Glutamatergic neuron (in vitro differentiated cells): ENCODE measurements at places on chromosomes 6 and 20. TPM values are rescaled to one million over a fixed set of nuclear protein-coding genes. Genes with fewer than 3 reads are reported as not detected.

GRCh38 chr20:46145713-46146112 lies 27.6 kb downstream of the CD40 start:
- no peaks in the 10 kb centered on the region for H3K36me3 ChIP-seq
- peak; percentile 43 for DNase-seq
- H3K27ac ChIP-seq = peak overlapping the region; percentile 39
- H3K27me3 ChIP-seq = peaks cover 7% of the 10 kb centered on the region

PNPLA1 gene
- not detected for total RNA-seq

GRCh38 chr6:27214126-27214601 lies 33.3 kb upstream of the PRSS16 start:
- H3K27me3 ChIP-seq = peaks cover 17% of the 10 kb centered on the region
- no peaks in the 10 kb centered on the region for H3K36me3 ChIP-seq
- no peaks in the 10 kb centered on the region for H3K4me1 ChIP-seq
- DNase-seq = peak; percentile 30
- H3K4me3 ChIP-seq = peak overlapping the region; percentile 90
- no peak overlapping the region for H3K27ac ChIP-seq

- DNase-seq = no peak
- no peaks in the 10 kb centered on the region for H3K4me1 ChIP-seq
- no peak overlapping the region for H3K4me3 ChIP-seq
- H3K36me3 ChIP-seq = no peaks in the 10 kb centered on the region
Measured at GRCh38 chr6:134288538-134289203, 29.2 kb downstream of the SGK1 start.

ULBP2 gene
- total RNA-seq = 5.4 TPM

DNA sequence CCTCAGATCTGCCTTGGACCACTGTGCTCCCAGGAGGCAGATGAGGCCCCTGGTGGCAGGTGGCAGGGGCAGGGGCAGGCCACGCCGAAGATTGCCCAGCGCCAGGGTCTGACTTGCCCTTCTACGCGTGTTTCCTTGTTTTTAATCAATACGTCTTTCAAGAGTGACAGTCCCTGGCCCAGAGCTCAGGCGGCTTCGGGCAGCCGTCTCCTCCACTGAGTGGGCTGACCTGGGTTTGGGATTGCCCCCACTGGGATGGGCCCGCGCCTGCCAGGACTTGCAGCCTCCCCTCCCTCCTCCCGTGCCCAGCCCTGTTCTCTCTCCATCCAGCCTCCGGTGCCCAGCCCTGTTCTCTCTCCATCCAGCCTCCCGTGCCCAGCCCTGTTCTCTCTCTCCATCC lies 21.2 kb downstream of the FRMD1 start:
- peaks cover 1% of the 10 kb centered on the region for H3K27me3 ChIP-seq
- no peak for DNase-seq
- no peaks in the 10 kb centered on the region for H3K36me3 ChIP-seq
- H3K4me3 ChIP-seq = no peak overlapping the region
- H3K4me1 ChIP-seq = no peaks in the 10 kb centered on the region

DNA sequence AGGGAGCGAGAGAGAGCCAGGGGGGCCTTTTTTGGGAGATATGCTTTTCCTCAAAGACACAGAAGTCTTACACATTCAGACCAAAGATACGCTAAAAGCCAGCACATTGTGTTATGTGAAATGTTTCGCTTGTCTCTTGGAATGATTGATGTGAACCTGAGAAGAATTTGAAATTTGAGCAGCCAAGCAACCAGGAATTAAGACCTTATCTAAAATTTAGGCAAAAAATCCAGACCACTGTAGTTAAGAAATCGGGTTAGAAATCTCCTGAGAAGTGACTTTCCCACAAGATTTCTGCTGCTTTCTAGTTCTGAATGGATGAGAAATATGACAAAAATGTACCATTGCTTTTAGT lies 223.2 kb upstream of the GMDS start:
- H3K4me1 ChIP-seq = no peaks in the 10 kb centered on the region
- no peak overlapping the region for H3K27ac ChIP-seq
- H3K4me3 ChIP-seq = no peak overlapping the region
- no peak for DNase-seq
- H3K27me3 ChIP-seq = peaks cover 3% of the 10 kb centered on the region

DUSP15 gene
- 19.3 TPM for total RNA-seq

ADGB gene
- total RNA-seq = not detected

- no peak overlapping the region for H3K27ac ChIP-seq
- H3K4me1 ChIP-seq = no peaks in the 10 kb centered on the region
- H3K27me3 ChIP-seq = no peaks in the 10 kb centered on the region
- DNase-seq = no peak
Measured at GRCh38 chr6:31002471-31002870, 7.8 kb upstream of the MUC22 start.

DNA sequence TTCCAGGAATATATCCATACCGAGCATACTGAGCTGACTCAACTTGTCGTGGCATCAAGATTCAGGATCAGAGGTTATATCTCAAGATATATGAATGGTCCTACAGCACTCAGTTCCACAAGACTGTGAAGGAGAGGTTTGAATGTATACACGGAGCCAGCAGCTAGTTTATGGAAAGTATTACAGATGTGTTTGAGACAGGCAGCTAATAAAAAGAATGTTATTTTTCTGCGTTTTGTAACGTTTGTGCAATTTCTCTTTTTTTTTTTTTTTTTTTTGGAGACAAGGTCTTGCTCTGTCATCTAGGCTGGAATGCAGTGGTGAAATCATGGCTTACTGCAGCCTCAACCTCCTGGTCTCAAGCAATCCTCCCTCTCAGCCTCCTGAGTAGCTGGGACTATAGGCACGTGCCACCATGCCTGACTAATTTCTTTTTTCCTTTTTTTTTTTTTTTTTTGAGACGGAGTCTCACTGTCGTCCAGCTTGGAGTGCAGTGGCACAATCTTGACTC lies 3.4 kb upstream of the FAM110A start:
- DNase-seq = no peak
- H3K4me1 ChIP-seq = peaks cover 26% of the 10 kb centered on the region
- H3K27ac ChIP-seq = no peak overlapping the region
- H3K27me3 ChIP-seq = peaks cover 11% of the 10 kb centered on the region

DNA sequence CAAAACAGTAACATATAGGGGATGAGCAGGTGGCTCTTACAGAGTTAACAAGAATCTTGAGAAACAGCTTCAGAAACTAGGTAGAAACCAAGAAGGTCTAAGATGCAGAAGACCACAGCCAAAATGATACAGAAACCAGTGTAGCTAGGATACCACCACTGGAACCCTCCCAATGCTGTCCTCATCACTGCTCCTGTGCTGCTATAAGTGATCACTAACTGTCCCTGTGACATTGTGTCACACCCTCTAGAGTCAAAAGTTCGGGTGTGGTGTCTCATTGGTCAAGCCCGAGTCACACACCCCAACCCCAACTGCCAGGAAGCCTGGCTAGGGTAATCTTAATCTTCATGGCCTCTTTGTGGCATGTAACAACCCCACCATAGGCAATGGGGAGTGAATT lies 153.1 kb downstream of the RCAN2 start:
- no peak overlapping the region for H3K4me3 ChIP-seq
- peaks cover 6% of the 10 kb centered on the region for H3K36me3 ChIP-seq
- no peaks in the 10 kb centered on the region for H3K4me1 ChIP-seq
- DNase-seq = no peak
- H3K27ac ChIP-seq = no peak overlapping the region
- peaks cover 1% of the 10 kb centered on the region for H3K27me3 ChIP-seq

DNA sequence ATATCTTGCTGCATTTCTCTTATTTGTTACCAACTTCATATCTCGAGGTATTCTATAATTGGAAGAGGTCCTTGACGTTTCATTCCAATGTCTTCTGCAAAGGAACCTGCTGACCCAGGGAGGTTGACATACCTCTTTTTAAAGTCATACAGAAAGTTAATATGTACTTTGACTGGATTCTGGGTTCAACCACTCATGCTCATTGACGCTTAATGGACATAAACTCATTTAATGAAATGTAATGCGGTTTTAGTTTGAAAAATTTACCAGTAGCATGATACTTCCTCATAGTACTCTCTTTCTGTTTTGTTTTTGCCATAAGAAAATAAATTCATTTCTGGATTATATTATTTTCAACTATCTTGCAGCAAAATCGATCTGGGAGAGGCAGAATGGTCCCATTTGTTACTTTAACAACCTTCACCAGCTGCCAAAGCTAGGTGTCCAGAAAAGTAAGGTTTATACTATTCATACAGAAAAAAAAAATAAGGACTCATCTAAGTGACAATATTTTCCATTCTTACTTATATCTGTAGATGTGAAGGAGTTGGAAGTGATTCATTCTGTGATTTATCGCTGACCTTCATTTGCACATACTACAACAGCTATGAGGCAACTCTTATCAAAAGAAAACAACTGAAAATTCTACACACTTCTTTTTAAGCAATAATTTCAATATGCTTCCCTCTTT lies 101.6 kb downstream of the ATXN1 start:
- H3K36me3 ChIP-seq = no peaks in the 10 kb centered on the region
- no peak overlapping the region for H3K4me3 ChIP-seq
- no peak for DNase-seq
- H3K27ac ChIP-seq = no peak overlapping the region

GRCh38 chr6:125117818-125118217 lies 35.8 kb upstream of the TPD52L1 start:
- H3K36me3 ChIP-seq = no peaks in the 10 kb centered on the region
- no peaks in the 10 kb centered on the region for H3K27me3 ChIP-seq
- no peaks in the 10 kb centered on the region for H3K4me1 ChIP-seq
- H3K4me3 ChIP-seq = no peak overlapping the region
- DNase-seq = no peak

GRCh38 chr20:23019403-23019802 lies 15.7 kb upstream of the SSTR4 start:
- H3K4me1 ChIP-seq = no peaks in the 10 kb centered on the region
- H3K4me3 ChIP-seq = no peak overlapping the region

- no peaks in the 10 kb centered on the region for H3K36me3 ChIP-seq
- H3K27me3 ChIP-seq = no peaks in the 10 kb centered on the region
Measured at GRCh38 chr6:109793792-109794191, 102.7 kb downstream of the FIG4 start.

SLC24A3 gene
- 9.7 TPM for total RNA-seq

TRMT6 gene
- total RNA-seq = 18.4 TPM

- H3K27me3 ChIP-seq = peaks cover 2% of the 10 kb centered on the region
- H3K27ac ChIP-seq = peak overlapping the region; percentile 57
- H3K4me1 ChIP-seq = peaks cover 23% of the 10 kb centered on the region
- H3K36me3 ChIP-seq = peaks cover 19% of the 10 kb centered on the region
- no peak for DNase-seq
Measured at GRCh38 chr20:57071954-57072583, 194.4 kb downstream of the BMP7 start.

- DNase-seq = no peak
- no peaks in the 10 kb centered on the region for H3K4me1 ChIP-seq
- peaks cover 11% of the 10 kb centered on the region for H3K27me3 ChIP-seq
- H3K27ac ChIP-seq = no peak overlapping the region
- no peak overlapping the region for H3K4me3 ChIP-seq
Measured at GRCh38 chr20:33875534-33876026, 64.4 kb downstream of the CHMP4B start.

POPDC3 gene
- total RNA-seq = 10.9 TPM

DNA sequence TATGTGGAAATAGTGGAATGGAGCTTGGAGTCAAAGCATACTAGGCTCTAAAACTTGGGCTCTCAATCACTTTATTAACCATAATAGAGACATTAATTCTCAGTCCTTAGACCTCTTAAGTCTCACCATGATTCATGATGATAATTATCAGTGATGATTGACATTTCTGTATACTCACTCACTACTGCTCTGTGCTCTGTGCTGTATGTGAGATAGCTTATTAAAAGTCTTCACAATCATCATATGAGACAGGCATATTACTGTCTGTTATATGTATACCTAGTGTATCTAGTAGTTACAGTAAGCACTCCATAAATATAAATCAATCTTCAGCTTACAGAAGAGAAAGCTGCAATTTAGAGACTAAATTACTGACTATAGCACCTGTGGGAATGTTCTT lies 236.0 kb upstream of the JAG1 start:
- no peak for DNase-seq
- no peaks in the 10 kb centered on the region for H3K4me1 ChIP-seq
- no peak overlapping the region for H3K4me3 ChIP-seq
- H3K27me3 ChIP-seq = no peaks in the 10 kb centered on the region

DNA sequence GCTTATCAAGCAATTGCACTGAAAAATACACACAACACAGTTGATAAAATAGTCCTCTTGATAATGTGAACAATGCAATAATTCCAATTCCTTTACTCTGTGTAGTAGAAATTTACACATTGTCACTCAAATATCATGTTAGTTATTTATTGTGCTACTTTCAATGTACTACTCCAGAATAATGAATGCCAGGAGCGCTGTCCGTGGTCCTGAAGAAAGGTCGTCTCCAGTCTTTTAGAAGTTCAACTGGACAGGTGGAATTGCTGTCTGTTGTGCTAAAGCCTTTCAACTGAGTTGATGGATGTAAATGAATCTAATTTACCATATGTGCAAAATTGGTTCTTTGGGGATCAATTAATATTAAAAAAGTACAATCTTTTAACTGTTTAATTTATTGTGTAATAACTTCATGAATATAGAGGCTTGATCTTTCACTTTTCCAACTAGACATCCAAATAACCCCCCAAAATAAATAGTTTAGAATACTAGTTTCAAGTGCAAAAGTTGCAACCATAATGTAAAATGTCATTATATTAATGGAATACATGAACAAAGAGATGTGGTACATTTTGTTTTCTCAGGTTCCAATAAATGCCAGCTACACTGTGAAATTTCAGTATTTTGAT lies 3.2 kb downstream of the GRIK2 start:
- H3K36me3 ChIP-seq = peaks cover 8% of the 10 kb centered on the region
- peaks cover 34% of the 10 kb centered on the region for H3K4me1 ChIP-seq
- peaks cover 15% of the 10 kb centered on the region for H3K27me3 ChIP-seq
- peak overlapping the region; percentile 95 for H3K4me3 ChIP-seq
- H3K27ac ChIP-seq = no peak overlapping the region

MAP7 gene
- 2.2 TPM for total RNA-seq

TREM1 gene
- total RNA-seq = not detected

CTAGE9 gene
- not detected for total RNA-seq
